ENCODE measurements at places on chromosomes 7 and 10. TPM values are rescaled to one million over a fixed set of nuclear protein-coding genes. Genes with fewer than 3 reads are reported as not detected.

The ZPBP gene
- total RNA-seq = not detected

The MYH16 gene
- 1.2 TPM for total RNA-seq

The ATOH7 gene
- total RNA-seq = not detected

The LEP gene
- 0.28 TPM for total RNA-seq

The IFIT1B gene
- not detected for total RNA-seq

The HMX3 gene
- not detected for total RNA-seq

The IDI2 gene
- not detected for total RNA-seq

The KIAA1549 gene
- total RNA-seq = 1.7 TPM

The NRCAM gene
- 1.1 TPM for total RNA-seq

Data from airway epithelial cell (primary cell).